Activated CD4-positive, alpha-beta T cell treated with anti-CD3 and anti-CD28 coated beads, Interleukin-2, amount 50 U/mL, for 24 hours (primary cell): ENCODE measurements at places on chromosomes 12 and 14.

DNA sequence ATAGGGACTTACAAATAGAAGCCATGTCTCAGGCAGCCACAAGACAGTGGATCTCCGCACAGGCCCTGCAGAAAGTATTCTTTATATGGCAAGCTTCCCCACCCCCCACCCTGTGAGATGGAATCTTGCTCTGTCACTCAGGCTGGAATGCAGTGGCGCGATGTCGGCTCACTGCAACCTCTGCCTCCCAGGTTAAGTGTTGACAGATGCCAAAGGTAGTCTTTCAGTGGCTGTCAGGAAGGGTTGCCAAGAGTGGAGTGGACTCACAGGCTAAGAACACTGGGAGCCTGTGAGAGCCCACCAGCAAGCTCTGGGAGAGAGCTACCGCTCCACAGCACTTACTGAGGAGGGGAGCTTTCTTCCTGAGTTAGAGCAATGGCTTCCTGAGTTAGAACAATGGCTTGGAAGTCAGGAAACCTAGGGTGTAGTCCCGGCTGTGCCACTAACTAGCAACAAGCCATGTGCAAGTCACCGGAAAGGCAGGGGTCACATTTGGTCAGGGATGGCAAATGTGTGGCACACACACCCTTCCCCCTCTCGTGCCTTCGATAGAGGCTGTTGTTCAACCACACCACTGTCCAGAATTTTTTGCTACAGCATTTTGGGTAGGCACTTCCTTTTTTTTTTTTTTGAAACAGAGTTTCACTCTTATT, 2.6 kb downstream of the RNASE1 start:
- DNase-seq = no peak

GRCh38 chr12:22118238-22118790, 72.3 kb downstream of the CMAS start:
- no peak for DNase-seq

GRCh38 chr14:93859957-93860356, 67.2 kb upstream of the FAM181A start:
- DNase-seq = no peak

GRCh38 chr14:71815110-71815509, 117.1 kb upstream of the RGS6 start:
- DNase-seq = no peak

GRCh38 chr14:43003845-43004244, 1397.2 kb downstream of the LRFN5 start:
- no peak for DNase-seq

DNA sequence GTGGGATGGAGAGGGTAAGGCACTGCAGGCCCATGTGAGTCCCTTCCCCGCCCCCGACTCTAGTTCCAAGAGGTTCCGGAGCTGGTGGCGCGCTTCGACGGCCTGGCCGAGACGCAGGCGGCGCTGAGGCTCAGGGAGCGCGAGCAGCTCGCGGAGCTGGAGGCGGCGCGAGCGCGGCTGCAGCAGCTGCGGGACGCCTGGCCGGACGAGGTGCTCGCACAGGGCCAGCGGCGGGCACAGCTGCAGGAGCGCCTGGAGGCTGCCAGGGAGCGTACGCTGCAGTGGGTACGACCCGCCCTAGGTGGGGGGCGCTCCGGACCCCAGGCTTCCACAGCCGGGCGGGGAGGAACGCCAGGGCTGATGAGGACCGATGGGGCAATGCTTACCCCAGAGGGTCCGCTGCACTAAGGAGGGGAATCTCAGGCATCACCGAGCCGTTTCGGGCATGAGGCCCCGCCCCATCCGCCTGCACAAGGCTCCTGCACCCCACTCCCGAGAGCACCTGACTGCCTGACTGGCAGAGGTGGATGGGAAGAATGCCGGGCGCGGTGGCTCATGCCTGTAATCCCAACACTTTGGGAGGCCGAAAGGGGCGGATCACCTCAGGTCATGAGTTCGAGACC, 4.9 kb downstream of the CFAP73 start:
- no peak for DNase-seq

DNA sequence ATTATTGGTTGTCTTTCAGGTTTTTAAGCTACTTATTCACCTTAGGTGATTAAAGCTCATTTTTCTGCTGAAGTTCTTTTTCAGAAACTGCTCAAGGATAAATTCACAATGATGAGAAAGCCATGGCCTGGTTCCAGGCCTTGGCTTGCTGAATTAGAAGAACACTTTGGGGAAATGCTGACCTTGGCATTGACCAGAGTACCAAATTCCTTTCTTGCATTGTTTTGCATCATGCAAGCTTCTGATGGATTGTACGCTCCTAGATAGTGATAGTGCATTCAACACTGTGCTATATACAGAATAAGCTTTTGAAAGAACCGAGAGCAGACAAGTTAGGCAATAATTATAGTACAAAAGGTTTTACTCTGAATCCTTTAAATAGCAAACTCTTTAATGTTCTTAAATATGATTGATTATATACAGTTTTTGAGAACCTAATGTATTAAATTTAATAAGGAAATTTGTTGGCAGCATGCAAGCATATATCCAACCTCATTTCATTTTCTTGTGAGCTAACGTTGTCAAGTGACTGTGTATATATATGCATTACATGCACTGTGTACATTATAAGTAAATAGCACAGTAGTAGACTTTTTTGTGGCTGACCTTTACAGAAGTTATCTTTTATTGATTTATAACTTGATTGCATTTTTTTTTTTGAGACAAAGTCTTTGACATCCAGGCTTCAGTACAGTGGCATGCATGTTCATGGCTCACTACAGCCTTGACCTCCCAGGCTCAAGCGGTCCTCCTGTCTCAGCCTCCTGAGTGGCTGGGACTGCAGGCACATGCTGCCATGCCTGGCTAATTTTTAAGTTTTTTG, 99.2 kb downstream of the DIP2B start:
- DNase-seq = no peak

- DNase-seq = no peak
Measured at GRCh38 chr12:31822761-31823160, 93.9 kb upstream of the AMN1 start.

- no peak for DNase-seq
Measured at GRCh38 chr14:20667957-20668356, 16.4 kb upstream of the RNASE4 start.

GRCh38 chr12:12803186-12803585, 10.0 kb upstream of the DDX47 start:
- no peak for DNase-seq

GRCh38 chr12:43338848-43339526, 213.0 kb downstream of the ADAMTS20 start:
- DNase-seq = no peak

GRCh38 chr14:52263190-52263589, 4.3 kb upstream of the PTGDR start:
- no peak for DNase-seq

- peak; percentile 81 for DNase-seq
Measured at GRCh38 chr14:35416108-35416750, 11.7 kb upstream of the NFKBIA start.

GRCh38 chr12:128951448-128951847, 98.2 kb downstream of the GLT1D1 start:
- no peak for DNase-seq

DNA sequence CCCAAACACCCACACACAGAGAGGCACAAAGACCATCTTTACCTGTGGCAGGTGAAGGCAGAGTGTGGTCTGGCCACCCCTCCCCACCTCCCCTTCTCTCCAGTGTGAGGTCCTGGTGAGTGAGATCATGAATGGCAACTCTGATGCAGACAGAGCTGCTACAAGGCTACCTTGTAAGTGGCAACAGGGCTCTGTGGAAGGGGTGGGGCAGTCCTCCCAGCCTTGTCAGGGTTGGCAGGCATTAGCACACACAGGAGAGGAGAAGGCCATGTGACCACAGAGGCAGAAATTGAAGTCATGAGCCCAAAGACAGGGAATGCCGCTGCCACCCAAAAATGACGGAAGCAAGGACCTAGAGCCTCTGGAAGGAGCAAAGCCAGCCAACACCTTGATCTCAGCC, 30.7 kb downstream of the VWF start:
- no peak for DNase-seq

DNA sequence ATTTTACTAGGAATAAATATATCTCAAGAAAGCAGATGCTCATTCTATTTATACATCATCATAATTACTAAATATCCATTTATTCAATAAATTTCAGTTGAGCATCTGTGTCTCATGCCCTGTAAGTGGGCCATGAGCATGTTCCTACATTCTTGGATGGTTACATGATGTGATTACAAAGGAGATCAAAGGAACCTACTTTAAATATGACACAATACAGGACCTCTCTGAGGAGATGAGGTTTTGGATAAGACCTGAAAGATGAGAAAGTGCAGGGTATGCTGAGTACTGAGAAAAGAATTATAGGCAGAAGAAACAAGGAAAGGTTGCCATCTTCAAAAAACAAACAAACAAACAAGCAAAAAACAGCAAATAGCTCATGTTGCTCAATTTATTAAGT, 105.4 kb upstream of the CNTN1 start:
- DNase-seq = no peak

DNA sequence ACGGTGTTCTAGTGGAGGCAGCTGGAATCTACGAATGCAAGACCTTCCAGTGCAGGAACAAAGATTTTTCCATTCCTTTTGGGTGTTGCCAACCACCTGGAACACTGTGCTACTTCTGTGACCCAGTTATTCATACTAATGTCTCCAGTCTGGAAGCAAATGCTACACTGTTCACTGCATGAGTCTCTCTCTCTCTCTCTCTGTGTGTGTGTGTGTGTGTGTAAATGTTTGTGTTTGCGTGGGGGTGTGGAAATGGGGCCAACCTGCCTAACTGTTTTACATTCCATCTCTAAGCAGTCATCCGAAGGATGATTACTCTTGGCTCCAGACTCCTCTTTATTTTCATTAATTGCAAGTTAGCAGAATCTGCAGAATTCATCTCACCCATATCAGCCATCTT, 29.9 kb upstream of the YBX3 start:
- DNase-seq = no peak

DNA sequence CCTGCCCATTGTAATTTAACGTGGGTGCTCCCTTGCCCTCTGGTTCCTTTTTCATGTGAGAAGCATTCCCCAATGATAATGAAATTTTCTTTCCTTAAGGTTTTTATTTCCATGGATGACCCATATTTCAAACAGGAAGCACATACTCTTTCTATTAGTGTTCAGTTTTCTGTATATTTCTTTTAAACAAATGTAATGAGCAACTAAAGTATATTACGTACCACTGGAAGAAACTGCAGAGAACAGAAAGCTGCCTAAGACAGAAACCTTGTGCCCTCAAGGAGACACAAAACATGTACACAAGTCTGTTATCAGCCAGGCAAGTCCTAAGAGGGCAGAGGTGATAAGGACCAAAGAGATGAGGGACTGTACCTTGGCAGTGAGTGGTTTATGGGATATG, 414.9 kb downstream of the ETNK1 start:
- no peak for DNase-seq

GRCh38 chr14:71060274-71060673, 153.0 kb downstream of the PCNX1 start:
- DNase-seq = no peak

DNA sequence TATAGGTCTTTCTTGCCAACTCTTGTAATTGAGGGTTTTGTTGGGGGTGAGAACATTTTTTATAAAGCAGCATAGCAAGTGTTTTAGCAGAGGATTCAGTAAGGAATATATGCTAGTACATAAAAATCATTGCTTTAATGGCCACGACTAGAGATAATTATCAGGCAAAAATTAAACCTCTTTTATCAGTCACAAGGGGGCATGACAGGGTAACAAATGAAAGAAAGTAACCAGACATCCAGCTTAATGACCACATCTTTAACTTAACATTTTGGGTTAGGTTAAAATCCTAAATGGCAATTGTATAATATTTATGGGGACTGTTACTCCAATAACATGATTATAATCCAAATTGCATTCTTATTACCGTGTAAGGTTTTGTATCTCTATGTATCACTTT, 119.6 kb downstream of the LRRIQ1 start:
- DNase-seq = no peak

DNA sequence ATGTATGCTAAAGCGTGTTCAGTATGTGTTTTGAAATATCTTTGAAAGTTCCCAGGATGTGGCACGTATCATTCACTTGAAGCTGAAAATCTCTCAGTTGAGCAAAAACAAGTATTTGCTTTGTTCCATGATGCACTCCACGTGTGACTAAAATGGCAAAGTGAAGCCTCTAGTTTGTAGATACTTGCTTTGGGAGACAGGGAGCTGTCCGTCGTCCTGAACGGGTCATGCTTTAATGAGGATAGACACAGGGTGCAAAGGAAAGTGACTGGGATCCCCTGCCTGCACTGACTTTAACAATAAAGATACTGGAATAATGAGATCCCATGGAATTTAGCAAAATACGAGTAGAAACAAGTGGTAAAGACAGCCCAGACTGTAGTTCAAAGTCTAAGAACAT, 991.4 kb downstream of the NRXN3 start:
- no peak for DNase-seq

DNA sequence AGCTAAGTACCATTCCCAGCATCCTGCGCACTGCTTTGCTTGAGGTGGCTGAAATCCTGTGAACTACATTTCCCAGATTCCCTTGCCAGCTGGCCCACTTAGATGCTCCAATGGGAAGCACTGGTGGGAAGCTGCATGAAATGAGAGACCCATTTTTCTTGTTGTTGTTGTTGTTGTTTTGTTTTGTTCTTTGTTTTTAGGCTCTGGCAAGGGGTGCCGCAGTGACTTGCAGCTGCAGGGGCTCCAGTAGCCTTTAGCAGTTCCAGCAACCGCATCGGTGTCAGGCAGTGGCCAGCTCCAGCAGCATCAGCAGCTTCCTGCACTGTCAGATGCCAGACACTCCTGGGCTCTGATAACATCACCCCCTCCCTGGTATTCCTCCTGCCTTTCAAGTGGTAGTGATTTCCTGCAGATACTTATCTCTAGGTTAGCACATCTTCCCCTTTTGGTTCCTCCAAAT, 8.8 kb upstream of the EGLN3 start:
- no peak for DNase-seq

DNA sequence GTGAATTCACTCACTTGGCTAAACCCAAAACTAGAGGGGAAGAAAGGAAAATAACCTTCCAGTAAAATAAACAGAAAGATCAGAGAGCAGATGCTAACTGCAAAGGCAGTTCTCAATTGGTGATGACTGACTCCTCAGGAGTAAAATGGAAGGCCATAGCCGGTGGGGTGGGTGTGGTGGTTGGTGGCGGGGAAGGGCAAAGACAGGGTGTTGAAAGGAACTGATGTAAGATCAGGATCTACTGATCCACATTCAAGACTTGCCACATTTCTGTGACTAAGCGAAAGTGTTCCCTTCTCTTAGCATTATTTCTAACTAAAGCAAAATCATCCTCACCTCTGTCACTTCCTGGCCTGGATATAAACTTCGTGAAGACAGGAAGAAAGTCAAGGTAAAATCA, 26.3 kb upstream of the TC2N start:
- no peak for DNase-seq
